ENCODE measurements at places on chromosomes 11 and 22.

- no peak for DNase-seq
Observed at GRCh38 chr11:61273178-61274078, 21.7 kb downstream of the VWCE start.

DNA sequence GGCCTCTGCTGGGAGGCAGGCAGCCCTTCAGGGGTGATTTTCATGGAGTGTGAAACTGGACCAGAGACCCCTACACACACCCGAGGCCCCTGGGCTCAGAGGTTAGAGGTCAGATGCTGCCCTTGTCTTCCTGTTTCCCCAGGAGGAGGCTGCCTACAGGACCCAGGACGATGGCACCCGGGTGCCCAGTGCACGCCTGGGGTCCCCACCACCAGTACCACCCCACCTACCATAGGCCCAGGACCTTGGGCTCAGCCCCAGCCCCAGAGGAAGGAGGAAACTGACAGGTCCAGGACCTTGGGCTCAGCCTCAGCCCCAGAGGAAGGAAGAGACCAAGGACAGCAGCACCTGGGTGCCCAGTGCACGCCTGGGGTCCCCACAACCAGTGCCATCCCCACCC is 79.2 kb downstream of the BRD1 start:
- DNase-seq = no peak

- no peak for DNase-seq
Observed at GRCh38 chr11:127723714-127724113, 723.1 kb upstream of the KIRREL3 start.

DNA sequence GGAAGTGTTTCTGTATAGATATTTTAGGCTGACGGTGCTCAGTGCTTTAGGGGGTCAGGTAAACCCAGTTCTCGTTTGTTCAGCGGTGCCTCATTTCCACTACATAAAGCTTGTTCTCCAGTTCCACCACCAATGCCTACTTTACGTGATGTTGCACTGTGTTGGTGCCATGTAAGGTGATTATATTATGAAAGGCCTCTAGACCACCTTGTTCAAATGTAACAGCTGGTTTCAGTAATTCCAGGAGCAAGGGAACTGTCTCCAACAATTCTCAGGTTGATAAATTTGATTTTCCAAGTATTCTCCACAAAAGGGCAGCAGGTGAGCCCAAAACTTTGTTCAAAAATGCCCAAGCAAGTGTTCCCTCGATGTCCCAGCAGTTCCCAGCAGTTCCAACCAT is 83.7 kb upstream of the SEPTIN5 start:
- no peak for DNase-seq

GRCh38 chr11:75291741-75292140 is 51.2 kb downstream of the TPBGL start:
- no peak for DNase-seq

DNA sequence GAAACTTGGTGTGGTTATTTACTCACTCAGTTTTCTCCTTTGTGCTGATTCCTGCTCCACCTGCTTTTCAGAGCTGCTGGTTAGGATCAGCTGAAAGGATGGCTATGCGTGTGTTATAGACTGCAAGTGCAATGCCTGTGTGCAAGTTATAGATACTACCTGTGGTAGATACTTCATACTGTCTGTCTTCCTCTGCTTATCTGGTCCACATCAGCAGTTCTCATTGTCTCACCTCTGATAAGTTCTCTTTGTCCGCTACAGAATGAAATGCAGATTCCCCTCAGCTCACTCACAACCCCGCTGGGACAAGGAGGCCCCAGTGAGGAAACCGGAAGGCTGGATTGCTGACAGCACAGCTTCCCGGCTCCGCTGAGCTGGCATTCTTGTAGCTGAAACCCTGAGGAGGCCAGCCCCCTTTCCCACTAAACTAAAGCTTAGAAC is 37.5 kb upstream of the LYVE1 start:
- no peak for DNase-seq

DNA sequence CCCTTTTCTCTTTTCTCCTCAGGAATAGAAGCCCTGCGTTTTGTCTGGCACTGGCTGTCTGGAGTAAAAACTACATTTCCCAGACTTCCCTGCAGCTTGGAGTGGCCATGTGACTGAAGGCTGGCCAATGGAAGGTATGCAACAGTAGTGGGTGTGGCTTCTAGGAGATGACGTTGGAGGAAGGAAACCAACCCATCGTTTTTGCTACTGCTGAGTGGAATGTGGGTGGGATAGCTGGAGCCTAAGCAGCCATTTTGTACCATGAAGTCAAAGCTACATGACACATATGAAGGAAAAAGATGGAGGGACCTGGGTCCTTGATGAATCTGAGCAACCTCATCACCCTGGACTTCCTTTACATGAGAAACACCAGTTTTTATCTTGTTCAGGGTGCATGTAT is 19.6 kb downstream of the FGF3 start:
- no peak for DNase-seq

- DNase-seq = no peak
Observed at GRCh38 chr22:19358195-19358594, 66.7 kb upstream of the CLTCL1 start.

DNA sequence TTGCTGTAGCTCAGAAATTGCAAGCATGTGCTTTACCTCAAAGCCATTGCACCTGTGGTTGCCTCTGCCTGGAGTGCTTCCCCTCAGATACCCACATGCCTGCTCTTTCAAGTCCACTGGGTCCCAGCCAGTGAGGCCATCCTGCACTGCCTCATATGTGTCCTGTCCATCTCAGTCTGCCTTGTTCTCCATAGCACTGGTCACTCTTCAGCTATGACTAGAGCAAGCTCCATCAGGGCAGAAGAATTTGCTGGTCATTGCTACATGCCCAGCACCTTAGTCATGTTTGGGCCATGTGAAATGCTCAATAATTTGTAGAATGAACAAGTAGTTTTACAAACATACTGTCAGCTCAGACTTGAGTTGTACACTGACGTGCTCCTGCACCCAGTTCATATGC is 64.4 kb upstream of the HORMAD2 start:
- no peak for DNase-seq

DNA sequence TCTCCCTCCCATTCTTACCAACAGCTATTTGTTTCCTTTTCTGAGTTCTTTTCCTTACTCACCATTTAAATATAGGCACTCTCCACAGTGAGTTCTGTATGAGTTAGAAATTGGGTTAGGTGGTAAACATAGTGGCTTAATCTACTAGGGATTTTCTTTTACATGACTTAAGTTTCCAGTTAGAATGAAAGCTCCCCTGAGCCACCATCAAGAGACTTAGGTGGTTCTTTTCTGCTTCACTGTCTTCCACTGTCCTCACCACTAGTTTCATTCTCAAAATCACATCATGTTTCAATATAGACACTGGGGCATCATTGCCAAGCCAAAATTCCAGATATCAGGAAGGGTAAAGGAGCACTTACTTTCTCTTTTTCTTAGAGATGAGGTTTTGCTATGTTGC is 9.0 kb upstream of the REXO2 start:
- DNase-seq = no peak

- DNase-seq = no peak
Observed at GRCh38 chr11:117923275-117923674, 5.9 kb downstream of the TMPRSS13 start.

- no peak for DNase-seq
Observed at GRCh38 chr11:115580416-115580815, 76.2 kb upstream of the CADM1 start.

GRCh38 chr11:43212279-43212678 is 99.5 kb upstream of the API5 start:
- no peak for DNase-seq

DNA sequence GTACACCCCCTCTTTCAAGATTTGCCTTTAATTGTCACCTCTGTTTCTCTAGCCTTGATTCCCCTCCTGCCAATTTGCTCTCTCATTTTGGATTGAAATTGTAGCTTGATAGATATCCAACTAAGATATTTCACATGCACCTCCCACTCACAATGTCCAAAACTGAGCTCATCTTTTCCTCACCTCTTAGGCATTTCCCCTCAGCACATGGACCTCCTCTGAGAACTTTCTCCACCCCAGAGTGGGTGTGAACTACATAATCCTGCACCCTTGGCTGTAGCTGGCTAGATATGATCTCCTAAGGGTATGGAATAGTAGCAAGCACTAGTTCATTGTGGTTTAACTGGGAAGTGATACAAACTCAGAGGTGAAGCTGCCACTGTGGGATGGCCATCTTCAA is 91.5 kb upstream of the SESN3 start:
- DNase-seq = no peak

GRCh38 chr22:37750596-37751162 is 53.8 kb downstream of the TRIOBP start:
- DNase-seq = no peak

- no peak for DNase-seq
Observed at GRCh38 chr11:110601936-110602335, 110.3 kb downstream of the ARHGAP20 start.

DNA sequence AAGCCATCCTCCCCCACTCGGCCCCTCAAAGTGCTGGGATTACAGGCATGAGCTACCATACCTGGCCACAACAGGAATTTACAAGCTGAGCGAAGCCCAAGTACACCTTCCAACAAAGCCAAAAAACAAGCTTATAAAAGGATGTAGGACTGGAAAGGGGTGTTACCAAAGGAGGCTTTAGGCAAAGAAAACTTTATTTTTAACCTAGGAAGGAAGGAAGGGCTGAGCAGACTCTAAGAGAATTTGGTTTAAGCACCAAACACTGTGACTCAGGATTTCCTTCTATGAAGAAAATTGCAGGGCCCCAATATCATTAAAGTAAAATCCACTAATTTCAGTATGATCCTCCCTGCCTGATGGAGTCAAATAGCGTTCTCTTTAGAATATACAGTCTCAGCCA is 12.1 kb downstream of the DENND5A start:
- DNase-seq = no peak

GRCh38 chr11:115104851-115105453 is 399.3 kb downstream of the CADM1 start:
- no peak for DNase-seq

DNA sequence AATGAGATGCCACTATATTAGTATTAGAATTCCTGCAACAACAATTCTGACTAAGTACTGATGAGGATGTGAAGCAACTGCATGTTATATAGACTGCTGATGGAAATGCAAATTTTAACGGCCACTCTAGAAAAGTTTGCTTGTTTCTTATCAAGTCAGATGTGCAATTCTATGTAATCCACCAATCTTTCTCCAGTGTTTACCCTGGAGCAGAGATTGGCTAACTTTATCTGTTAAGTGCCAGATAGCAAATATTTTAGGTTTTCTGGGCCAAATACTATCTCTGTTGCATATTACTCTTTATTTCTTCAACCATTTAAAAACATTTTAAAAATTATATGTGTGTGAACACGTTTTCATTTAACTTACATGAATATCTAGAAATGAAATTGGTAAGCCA is 586.9 kb downstream of the FAM181B start:
- no peak for DNase-seq

- no peak for DNase-seq
Observed at GRCh38 chr11:84993386-84993785, 633.8 kb downstream of the DLG2 start.

All from stimulated activated CD4-positive, alpha-beta T cell treated with anti-CD3 and anti-CD28 coated beads, TNF-alpha, amount 100 ng/mL, for 48 hours (primary cell).